ENCODE measurements at places on chromosomes 7 and 10.

DNA sequence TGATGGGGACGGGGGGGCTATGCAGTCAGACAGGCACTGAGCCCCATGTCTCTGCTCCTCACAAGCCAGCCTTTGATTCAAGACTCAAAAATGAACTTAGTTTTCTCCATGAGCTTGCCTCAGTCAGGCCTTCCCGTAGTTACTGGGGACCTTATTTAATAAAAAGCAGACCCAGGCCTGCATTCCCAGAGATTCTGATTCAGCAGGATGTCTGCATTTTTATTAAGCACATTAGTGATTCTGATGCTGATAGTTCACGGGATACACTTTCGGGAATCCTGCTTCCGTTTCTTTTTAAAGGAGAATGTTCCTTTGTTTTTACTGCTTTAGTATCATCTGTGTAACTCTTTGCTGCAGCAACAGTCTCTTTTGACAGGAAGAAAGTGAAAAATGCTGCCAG, 28.3 kb upstream of the PLPP4 start:
- no peak for DNase-seq

DNA sequence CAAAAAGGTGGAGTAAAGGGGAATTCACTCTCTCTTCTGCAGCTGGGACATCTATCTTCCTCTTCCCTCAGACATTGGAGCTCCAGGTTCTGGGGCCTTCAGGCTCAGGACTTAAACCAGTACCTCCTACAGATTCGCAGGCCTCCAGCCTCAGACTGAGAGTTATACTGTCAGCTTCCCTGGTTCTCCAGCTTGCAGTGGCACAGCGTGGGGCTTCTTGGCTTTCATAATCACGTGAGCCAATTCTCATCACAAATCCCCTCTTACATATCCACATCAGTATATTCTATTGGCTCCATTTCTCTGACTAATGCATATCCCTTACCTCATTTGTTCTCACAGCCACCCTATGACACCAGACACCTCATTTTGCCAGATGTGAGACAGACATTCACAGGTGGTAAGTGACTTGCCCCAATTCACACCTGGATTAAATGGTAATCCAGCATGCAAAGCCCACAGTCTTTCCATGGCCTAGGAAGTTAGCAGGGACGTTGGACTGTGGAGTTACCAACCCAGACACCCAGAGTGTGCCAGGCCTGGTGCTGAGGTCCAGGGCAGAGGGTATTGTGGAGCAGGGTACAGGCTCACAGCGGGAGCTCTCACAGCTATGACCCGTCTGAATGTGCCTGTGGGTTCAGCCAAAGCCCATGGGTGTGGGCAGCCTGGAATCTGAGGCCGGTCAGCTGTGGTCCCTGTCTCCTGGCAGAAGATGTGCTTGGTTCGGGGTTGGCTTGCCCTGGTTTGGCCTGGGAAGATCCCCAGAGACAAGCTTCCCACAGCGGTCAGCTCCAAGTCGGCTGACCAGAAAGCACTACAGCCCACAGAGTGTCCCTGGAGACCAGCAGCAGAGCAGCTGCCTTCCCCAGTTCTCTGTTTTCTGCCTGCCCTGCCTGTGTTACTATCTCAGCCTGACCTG, 18.4 kb upstream of the ZCCHC24 start:
- DNase-seq, result no peak

DNA sequence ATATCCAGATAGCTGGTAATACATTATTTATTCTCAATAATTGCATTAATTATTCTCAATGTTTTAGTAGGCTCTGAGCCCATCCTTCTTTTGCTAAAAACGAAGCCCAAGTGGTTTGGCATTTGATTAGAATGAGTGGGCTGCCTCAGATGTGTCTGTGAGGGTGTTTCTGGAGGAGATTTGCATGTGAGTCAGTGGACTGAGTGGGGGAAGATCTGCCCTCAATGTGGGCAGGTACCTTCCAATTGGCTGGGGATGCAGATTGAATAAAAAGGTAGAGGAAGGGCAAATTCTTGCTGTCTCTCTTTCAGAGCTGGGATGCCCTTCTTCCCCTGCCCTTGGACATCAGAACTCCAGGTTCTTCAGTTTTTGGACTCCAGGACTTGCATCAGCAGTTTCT, 290.6 kb upstream of the SMIM30 start:
- DNase-seq, result no peak

DNA sequence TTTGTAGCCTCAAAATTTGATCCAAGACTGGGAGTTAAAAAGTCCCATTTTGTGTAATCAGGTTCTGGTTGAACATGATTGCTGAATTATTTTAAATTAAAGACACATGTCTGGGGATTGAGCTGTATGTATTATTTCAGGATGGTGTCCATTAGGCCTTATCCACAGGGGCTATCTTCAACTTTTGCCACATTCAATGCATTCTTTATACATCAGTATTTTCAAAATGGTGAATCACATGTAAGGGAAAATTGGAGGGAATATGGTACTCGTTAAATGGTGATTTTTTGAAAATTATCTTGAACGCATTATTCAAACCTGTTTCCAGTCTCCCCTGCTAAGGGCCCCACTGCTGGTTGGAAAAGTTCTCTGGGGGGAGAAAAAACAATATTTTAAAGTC, 367.7 kb upstream of the NPVF start:
- no peak for DNase-seq

DNA sequence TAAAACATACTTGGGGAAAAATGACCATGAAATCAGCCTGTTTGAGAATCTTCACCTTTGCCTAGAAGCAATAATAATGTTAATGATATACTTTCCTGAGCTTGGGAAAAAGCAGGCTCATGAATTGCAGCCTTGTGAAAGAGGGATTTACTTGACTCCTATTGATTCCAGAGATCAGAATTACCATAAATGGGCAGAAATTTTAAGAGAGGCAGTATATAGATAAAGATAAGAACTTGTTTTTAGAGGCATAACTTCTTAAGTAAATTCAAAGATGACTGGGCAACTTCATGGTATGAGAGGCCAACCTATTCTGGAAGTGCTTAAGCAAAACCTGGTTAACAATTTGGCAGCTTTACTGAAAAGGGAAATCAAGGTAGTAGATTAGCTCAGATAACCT, 225.4 kb downstream of the HPSE2 start:
- no peak for DNase-seq

DNA sequence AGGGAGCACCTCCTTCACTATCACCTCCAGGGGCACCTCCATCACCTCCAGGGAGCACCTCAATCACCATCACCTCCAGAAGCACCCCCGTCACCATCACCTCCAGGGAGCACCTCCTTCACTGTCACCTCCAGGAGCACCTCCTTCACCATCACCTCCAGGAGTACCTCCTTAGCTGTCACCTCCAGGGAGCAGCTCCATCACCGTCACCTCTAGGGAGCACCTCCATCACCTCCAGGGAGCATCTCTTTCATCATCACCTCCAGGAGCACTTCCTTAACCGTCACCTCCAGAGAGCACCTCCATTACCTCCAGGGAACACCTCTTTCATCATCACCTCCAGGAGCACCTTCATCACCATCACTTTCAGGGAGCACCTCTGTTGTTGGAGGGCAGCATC, 103.0 kb downstream of the DNAJB6 start:
- no peak for DNase-seq

- peak; percentile 67 for DNase-seq
These were observed 65.3 kb downstream of the CARD11 start for GRCh38 chr7:2978408-2978807.

GRCh38 chr7:88665892-88666514, 93.5 kb upstream of the ZNF804B start:
- DNase-seq, result peak; percentile 15

DNA sequence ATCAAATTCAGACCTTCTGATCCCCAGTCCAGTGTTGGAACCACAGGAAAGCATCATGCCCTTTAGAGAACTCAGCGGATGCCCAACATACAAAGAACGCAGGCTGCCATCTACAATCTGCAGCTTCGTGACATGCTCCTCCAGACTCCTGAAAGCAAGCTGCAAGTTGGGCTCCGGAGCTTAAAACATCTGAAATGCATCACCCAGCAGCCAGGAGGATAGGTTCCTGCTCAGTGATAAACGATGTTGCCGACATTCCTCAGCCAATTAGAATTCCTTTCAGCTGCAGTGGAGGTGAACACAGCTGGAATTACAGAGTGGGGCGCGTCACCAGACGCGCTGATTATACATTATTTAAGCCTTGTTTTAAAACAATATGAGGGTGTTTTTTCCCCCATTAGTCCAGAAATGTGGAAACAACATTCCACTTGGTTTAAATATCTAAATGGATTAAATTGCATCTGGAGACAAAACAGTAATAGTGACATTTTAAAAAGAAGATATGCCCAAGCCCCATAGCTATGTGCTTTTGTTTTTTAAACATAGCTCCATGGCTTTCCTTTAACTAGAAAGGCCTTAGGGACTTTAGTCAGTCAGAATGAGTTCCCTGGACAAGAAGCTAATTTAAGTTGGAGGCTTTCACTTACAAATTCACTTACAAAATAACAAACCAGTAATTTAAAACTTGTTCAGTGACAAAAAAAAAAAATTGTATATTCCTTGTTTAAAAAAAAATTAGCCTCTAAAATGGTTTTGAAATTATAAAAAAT, 6.3 kb downstream of the SMURF1 start:
- DNase-seq, result no peak

DNA sequence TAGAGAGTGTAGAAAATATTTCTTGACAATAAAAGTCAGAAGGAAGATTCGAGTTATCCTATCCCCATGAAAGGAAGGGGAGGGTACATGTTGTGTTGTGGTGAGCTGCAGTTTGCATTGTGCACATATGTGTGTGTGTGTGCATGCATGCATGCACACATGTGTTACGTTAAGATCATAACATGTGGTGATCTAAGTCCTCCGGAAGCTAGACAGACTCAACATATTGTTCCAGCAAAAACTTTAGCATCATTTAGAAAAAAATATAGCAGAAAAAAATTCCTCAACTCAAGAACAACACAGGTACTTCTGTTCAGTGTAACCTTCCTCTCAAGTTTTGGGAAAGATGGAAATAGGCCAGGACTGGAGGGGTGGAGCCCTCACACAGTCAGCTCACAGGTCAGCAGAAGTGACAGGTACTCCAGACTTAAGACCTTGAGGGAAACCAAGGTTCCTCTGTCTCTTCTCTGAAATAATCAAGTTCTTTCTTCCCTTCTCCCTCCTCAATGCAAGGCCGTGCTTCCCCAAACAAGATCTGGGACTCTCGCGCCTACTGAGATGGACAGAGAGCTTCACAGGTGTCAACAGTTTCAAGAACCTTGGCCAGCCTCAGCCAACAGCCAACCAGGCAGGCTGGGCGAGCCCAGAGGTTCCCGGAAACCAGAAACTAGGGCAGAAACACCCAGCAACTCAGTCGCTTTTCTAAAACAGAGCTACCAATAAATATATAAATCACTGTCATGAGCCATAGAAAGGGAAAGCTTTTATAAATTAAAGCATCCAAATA, 205.2 kb downstream of the FAM107B start:
- no peak for DNase-seq

- DNase-seq, result no peak
These were observed 247.3 kb upstream of the LYZL1 start for GRCh38 chr10:29041616-29042015.

GRCh38 chr7:24727154-24728120, 29.8 kb downstream of the GSDME start:
- DNase-seq, result peak; percentile 49

DNA sequence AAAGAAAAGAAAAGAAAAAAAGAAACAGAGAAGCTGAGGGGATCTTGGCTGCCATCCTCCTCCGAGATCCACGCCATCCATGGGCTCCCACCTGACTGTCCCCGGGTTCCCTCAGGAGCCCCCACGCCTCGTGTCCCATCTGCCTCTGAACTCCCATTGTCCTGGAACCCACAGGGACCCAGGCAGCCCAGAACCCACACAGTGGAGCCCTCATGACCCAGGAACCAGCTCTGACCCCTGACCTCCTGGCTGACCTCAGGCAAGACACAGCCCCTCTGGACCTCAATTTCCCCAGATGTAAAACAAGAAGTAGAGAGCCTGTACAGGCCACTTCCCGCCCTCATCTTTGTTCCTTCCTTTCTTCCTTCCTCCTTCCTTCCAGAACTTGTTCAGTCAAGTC, 40.4 kb downstream of the RASGEF1A start:
- no peak for DNase-seq

DNA sequence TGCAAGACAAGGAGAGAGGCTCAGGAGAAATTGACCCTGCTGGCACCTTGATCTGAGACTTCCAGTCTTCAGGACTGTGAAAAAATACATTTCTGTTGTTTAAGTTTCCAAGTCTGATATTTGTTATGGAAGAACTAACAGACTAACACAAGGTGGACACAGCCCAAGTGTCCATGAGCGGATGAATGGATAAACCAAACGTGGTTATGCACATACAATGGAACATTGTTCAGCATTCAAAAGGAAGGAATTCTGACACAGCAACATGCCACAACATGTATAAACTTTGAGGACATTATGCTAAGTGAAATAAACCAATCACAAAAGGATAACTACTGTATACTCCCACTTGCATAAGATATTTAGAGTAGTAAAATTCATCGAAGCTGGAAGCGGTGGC, 76.5 kb downstream of the FAM13C start:
- no peak for DNase-seq

GRCh38 chr10:43940898-43941837, 292.5 kb upstream of the ZNF32 start:
- no peak for DNase-seq

DNA sequence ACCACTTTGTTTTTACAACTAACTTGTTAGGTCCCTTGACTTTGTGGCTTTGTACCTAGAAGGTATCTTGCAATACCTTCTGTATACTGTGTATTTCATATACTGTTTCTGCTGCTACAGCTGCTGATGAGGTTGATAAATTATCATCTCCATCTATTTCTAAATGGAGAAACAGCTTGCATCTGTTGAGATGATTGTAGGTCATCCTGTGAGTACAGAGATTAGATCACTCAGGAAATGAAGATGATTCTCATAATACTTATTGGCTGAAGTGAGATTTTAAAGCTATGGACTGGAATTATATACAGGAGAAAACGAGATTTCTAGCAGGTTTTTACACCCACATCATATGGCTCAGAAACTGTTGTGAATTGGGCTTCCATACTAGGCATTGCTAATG, 280.5 kb downstream of the KCND2 start:
- no peak for DNase-seq

DNA sequence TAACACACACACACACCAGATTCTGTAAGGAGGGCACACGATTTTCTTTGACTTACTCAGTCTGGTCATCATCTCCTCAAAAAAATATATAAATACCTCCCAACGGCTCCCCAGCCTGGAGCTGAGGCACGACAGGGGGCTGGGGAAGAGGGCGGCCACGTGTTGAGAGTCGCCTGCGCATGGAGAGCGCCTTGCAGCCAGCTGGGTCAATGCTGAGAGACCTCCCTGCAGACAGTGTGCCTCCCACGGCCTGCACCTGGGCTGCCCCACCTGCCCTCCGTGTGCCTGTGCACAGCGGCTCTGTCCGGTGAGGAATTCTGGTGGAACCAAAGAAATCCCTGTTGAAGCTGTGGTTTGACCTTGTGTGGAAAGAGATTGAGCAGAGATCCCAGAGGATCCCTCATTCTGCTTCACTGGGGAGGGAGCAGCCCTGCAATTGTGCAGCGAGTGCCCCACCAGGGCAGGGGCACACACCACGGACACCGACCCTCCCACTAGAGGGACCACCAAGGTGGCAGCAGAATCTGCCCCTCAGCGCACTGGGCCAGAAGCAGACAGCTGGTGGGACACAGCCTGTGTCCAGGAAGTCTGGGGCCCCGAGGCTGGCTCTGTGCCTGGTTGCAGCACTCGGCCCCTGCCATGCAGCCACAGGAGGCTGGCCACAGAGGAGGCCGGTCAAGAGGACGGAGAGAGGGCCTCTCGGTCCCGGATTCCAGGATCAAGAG, 150.5 kb upstream of the PPP2R2D start:
- DNase-seq, result no peak

- DNase-seq, result peak; percentile 78
These were observed 9.9 kb upstream of the PSMG3 start for GRCh38 chr7:1579481-1580421.

- DNase-seq, result no peak
These were observed 36.1 kb downstream of the XPNPEP1 start for GRCh38 chr10:109887243-109887642.
